ENCODE measurements at places on chromosomes 12 and 14. TPM values are rescaled to one million over a fixed set of nuclear protein-coding genes. Genes with fewer than 3 reads are reported as not detected.

Gene ISM2
- total RNA-seq = not detected

Gene RAD51AP1
- 24.7 TPM for total RNA-seq

- peak; percentile 64 for DNase-seq
These were observed 4.3 kb downstream of the DEGS2 start for GRCh38 chr14:100155049-100155621.

- DNase-seq = peak; percentile 97
These were observed 33.7 kb upstream of the MAP1LC3B2 start for GRCh38 chr12:116525418-116526001.

GRCh38 chr14:91872011-91872501 is 4.7 kb upstream of the TC2N start:
- peak; percentile 20 for DNase-seq

- no peak for DNase-seq
These were observed 1.2 kb upstream of the HVCN1 start for GRCh38 chr12:110690127-110690430.

DNA sequence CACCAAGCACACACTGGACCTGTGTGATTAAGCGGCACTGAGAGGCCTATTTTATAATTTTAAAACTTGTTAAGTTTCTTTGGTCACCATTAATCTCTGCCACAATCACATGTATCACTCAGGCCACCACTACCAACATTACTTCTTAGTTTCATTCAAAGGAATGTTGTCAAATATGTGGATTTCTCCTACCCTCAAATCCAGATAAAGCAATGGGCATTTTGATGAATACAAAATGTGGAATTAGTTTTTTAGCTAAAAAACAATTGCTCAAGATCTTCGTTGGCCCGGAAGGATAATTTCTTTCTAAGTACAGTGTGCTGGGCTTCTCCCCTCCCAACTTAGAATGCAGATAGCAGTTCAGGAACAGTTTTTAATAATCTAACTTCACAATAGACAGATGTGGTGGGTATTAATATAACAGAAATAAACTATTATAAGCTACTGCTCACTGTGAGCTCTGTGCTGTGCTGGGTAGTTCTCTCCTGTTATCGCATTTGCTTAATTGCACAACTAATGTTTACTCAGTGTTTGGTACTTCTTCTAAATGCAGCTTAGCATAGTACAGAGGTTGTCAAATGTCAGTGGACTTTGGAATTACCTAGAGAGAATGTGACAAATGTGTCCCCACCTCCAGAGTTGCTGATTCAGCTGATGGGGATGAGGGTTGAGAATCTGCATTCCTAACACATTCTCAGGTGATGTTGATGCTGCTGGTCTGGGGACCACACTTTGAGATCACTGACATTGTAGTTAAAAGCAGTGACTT is 266.7 kb upstream of the AMIGO2 start:
- no peak for DNase-seq

- no peak for DNase-seq
These were observed 245.0 kb downstream of the RGS6 start for GRCh38 chr14:72177251-72177650.

All from PC-3 (cell line).